ENCODE measurements at places on chromosomes 12 and 14.

DNA sequence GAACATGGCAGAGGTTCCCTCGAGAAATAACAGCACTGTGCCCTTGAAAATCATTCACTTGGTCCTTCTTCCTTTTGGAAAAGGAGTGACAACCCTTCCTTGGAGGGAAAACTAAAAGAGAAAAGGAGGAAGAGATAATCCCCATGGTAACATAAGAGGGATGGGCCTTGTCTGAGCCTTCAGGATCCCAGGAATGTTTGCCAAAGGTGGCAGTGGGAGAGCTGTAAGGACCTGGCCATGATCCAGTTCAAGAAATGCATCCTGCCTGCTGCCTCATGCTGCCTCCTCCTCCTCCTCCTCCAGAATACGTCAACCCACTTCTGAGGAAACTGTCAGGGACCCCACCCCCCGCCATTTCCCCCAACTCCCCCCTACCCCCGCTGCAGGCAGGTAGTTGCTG lies 118.8 kb downstream of the KCNK10 start:
- no peak for DNase-seq

- DNase-seq: no peak
These were observed 17.4 kb downstream of the TIMELESS start for GRCh38 chr12:56431850-56432249.

DNA sequence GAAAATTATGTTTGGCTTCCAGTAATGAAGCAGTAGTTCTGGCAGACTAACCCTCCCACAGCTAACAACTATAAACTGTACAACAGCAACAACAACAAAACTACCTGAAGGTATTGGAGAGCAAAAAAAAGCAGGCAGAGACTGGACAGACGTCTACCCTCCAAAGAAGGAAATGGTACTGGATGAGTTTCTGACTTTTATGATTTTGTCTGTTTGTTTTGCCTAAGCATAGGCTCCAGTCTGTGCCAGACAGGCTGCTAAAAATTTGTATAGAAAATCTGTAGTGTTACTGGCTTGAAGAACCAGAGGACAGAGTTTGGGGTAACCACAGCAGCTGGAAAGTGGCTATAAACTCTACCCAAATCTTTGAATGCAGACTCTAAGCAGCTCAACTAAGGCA lies 131.3 kb downstream of the SLC25A47 start:
- no peak for DNase-seq

GRCh38 chr12:54522243-54522642 lies 24.7 kb downstream of the NCKAP1L start:
- no peak for DNase-seq

Measured in stimulated activated naive CD8-positive, alpha-beta T cell treated with anti-CD3 and anti-CD28 coated beads, Interleukin-15, Interleukin-2, amounts not matched to agents 100 U/mL and 50 U/mL, for 24 hours (primary cell).